ENCODE measurements at places on chromosomes 16 and 17.

GRCh38 chr17:38464723-38465390 is 36.6 kb downstream of the ARHGAP23 start:
- peak; percentile 97 for DNase-seq

DNA sequence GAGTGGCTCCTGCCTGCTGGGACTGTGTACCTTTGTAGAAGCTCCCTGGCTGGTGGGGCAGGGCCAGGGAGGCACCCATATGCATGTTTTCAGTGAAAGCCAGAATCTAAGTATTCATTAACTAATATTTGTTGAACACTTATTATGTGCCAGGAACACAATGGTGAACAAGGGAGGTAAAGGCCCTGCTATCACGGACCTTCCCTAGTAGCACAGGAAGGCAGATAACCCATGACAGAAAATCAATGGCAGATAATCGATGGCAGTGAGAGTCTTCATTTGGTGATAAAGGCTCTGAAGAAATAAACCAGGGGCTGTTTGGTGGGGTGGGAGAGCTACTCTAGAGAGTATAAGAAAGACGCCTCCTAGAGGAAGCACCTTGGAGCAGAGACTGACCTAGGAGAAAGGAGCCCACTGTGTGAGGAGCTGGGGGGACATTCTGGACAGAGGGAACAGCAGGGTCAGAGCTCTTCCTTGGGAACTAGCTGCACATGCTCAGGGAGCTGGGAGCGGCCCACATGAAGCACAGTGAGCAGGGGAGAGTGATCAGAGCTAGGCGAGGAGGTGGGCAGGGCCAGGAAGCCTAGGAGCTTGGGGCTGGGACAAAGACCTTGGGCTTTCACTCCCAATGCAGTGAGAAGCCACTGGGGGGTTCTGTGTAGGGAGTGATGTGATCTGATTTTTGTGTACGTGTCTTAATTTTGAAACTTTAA is 78.5 kb downstream of the SPECC1 start:
- DNase-seq: no peak

GRCh38 chr17:33017366-33017765 is 25.7 kb downstream of the SPACA3 start:
- no peak for DNase-seq

DNA sequence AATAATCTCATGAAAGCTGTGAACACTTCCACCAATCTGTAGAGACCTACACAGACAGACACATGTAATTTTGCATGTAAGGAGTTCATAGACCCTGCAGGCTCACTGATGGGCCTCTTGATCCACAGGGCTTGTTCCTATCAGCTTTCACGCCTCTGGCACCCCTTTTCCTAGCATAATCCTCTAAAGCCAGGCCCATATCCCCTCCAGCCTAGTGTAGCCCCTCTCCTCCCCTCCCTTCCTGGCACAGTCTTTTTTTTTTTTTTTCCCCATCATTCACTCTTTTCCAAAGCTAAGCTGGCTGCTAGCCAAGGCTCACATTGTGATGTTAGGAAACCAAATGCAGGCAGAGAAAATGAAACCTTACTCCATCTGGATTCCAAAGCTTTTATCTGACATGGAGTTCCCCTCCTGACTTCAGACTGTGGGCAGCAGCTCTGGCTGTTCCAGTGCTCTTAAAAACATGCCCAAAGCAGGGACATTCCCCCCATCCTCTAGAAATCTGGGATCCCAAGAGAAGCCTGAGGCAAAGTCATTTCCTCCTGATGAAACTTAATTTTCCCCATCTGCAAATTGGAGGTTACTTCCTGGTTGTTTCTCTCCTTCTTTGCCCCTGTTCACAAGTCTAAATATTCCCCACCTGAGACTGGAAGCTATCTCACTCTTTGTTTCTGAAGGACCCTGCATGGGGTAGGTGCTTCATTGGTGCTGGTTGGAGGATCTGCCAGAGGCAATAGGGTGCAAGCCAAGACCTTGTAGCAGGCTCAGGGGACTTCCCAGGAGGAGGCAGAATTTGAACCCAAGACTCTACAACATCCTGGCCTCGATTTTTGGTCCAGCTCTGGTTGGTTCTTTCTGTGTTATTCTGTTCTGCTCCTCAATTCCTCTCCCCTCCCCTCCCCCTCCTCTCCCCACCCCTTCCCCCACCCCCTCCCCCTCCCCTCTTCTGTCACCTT is 9.9 kb upstream of the CCL5 start:
- peak; percentile 54 for DNase-seq

DNA sequence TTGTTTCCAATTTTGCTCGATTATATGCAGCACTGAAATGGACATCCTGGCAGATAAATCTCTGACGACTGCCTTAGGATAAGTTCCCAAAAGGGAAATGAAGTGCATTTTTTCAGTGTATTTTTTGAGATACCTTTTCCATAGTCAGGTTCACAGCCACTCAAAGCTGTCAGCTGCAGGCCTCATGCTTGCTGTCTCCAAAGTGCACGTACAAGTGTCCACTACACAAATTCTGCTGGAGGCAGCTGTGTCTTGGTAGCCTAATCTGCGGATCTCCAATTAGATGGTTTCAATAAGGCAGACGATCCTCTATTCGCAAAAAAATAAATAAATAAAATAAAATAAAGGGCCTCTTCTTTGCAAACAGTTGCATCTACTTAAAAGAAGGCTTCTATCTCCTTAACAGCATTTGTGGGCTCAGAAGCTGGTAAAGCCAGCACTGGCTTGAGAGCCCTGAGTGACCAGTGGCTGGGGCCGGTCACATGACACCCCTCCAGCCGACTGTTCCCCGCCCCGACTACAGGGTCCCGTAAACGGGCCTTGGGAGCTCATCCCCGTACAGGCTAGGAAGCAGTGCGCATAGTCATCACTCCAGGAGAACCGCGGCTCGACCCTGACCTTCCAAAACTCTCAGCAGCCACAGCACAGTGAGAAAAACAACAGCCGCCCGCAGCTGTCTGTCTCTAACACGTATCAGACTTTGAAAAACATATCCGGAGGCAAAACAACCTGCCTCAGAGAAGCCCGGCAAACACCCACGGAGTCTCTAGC is 18.8 kb downstream of the RPH3AL start:
- peak; percentile 80 for DNase-seq

DNA sequence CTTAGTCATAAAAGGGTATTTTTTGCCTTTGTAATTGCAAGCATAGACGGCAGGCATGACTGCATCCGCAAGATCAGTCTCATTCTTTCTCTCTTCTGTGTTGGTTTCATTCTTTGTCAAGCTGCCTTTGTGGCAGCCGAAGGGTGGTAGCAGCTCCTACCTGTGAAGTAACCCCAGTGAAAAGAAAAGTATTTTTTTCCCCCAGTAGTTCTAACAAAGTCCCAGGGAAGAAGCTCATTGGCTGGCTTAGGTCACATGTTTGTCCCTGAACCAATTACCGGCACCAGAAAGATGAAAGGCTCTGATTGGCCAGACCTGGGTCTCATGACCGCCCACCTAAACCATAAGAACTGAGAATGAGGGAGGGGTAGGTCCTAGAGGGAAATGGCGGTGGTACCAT is 110.7 kb downstream of the RAP1GAP2 start:
- DNase-seq: no peak

DNA sequence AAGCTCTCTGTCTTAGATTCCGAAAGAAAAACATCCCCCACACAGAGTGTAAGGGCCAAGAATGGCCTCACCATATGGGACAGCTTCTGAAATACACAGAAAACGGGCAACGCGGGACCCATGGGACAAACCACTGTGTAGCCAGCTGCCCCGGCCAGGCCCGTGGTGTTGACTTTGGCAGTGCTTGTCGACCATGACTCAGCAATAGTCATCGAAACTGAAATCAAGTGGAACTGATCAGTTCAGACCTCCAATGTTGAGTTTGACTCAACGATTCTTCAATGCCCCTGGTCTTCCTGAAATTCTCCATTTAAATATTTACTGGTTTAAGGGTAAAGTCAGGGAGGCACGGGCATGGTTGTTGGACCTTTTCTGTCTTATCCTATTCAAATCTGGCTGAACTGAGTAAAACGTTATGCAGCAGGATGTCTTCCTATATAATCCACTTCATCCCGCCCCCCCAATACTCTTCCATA is 27.5 kb downstream of the ZFHX3 start:
- peak; percentile 32 for DNase-seq

- DNase-seq: no peak
These were observed 37.8 kb downstream of the RBBP6 start for GRCh38 chr16:24577167-24577566.

DNA sequence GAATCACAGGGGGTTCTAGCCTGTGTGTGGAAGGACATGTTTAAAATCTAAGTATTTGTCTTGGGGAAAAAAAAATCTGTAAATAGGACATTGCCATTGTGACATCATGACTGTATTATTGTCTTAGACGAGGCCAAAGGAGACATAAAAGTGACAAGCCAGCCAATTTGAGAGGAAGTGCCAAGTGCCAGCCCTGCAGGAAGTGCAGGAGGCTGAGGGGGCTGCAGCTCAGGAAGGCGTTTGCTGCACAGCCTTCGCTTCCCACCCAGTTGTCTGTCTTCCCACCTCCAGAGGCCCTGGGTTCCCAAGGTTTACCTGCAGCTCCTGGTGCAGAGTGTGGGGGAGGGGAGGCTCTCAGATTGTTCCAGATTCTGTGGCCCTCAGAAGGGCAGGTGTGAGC is 1.3 kb downstream of the ADCY7 start:
- no peak for DNase-seq

DNA sequence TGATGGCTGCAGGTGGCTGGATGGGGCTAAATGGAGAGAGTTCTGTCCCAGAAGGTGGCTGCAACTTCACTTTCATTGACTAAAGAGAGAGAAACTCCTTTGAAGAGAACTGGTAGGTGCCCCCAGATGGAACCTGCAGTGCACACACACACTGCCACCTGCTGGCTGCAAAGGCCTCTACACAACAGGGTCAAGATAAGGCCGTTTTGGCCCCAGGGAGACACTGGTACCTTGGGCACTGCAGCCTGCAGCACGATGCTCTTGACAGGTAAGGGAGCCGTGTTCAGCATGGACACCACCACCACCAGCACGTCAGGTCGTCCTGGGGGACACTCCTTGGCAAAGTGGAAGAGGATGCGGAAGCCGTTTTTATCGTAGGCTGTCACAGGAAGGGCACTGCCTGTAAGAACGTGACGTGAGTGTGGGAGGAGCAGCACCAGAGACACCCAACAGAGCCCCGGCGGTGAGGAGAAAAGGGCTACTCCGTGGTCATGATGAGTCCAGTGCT is 22.7 kb downstream of the GGA3 start:
- peak; percentile 82 for DNase-seq

DNA sequence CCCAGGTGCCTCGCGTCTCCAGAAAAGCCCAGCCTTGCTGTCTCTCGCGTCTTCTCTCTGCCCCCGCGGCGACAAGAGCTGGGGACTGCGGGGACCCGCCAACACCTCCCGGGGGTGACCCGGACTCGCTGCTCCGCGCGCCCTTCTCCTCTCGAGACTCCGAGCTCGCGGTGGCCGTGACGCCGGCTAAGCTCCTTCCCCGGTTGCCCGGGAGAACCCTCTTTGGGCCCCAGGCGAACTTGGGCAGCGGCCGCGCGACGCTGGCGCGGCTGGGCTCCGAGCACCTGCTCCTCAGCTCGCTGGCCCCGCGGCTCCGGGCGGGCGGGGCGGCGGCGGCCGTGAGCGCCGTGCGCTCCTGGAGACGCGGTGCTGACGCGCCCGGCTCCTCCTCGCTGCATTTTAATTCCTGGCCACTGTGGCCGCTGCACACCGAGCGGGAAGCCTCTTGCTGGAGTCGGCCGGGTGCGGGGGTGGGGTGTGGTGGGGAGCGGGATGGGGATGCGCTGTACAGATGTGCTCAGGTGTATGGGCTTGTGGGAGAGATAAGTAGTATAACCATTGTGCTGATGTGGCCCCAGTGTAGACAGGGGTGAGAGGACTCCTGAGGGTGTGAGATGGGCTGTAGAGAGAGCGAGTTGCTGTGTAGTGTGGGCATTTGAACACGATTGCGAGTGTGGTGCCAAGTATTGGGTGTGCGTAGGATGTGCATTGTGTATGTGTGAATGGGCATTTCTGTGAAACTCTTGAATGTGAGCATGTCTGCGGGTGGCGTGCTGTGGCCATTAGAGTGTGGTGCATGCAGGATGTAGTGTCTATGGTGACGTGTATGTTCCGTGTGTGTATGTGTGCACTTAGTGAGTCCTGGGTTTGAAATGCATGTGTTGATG is at the start of gene ASIC2:
ASIC2 (minus strand) TSS at position 315 of the 887 bp plus-strand sequence.
- peak; percentile 25 for DNase-seq

GRCh38 chr16:55575496-55575895 is 9.0 kb downstream of the CAPNS2 start:
- DNase-seq: no peak

- no peak for DNase-seq
These were observed 265.2 kb upstream of the TNRC6C start for GRCh38 chr17:77693301-77693700.

DNA sequence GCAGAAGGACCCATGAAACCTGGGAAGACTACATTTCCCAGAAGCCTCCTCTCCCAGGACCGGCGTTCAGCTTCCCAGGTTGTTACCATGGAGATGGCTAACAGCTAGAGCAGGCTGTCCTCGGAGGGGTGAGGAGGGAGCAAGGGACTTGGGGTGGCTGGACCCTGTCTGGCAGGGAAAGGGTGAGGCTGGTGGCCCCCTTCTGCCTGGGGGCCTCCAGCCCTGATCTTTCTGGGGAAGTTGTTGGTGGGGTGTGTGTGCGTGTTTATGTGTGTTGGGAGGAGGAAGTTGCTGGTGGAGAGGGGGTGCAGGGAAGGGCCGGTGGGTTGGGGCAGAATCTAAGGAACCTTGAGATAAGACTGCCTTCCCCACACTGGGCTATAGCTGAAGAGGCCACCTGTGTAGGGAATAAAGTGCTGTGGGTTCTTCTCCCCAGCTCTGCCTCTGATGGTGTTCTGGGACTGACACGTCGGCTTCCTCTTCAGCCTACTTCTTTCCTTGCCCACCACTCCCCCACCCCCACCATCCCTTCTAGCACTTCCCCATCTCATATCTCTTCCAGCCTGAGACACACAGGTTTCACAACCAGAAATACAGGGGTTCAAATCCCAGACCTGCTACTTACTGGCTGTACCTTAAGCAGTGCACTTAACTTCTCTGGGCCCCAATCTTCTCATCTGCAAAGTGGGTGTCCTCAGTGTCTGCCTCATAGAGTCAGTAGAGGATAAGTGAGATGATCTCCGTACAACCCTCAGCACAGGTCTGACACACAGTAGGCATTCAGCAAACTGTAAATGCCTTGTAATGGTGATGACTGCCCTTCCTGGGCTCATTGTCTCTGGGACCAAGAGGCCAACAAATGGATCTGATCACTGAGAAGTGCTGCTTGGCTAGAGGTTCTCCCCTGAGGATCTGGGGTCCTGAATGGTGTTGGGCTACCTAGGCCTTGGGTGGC is at the start of gene DRC7:
DRC7 (plus strand) TSS at position 82 of the 955 bp plus-strand sequence. CDS start 3,144 bp downstream, outside the sequence.
- DNase-seq: peak; percentile 79

GRCh38 chr16:87860553-87861299 is 8.6 kb downstream of the SLC7A5 start:
- no peak for DNase-seq

GRCh38 chr17:43371227-43371821 is 27.5 kb upstream of the ARL4D start:
- DNase-seq: no peak

DNA sequence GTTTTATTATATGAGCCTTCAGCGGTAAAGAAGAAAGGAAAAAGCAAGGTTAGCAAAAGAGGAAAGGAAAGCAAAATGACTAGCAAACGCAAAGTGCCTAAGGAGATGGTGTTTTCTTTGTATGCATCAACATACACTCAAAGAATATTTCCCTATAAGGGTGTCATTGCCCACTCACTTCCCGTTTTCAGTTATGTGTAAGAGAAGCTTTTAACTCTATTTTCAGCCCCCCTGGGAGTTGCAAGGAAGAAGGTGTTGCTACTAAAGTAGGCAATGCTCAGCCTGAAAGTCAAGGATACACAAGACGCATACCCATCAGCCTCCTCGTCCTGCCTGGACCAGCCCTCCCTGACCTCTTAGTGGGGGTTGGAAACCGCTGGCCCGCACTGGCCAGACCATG is 267.7 kb upstream of the ZFHX3 start:
- DNase-seq: no peak

Measured in Ammon's horn (tissue), 1 donor.